ENCODE measurements at places on chromosomes 4 and X.
A peak's percentile ranks its signal among the peaks of the same experiment; 100 is the strongest.

- DNase-seq: no peak
Measured at GRCh38 chr4:67883458-67883857, 344 bp downstream of the TMPRSS11D start.

- peak; percentile 19 for DNase-seq
Measured at GRCh38 chrX:39201305-39201990, 400.2 kb downstream of the MID1IP1 start.

DNA sequence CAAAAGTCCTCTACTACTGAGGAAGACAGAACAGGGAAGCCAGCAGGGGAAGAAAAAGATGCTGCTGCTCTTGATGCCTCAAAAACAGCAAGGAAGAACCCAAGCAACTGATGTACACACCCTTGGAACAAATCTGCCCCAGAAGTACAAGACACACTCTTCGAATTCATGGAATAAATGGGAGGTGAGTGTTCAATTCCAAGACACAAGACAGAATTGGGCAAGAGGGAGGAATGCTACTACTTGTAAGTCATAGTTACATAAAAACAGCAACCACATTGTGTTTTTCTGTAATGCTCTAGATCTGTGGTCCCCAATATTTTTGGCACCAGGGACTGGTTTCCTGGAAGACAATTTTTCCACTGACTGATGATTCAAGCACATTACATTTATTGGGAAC, 58.0 kb upstream of the H2AZ1 start:
- DNase-seq: no peak

DNA sequence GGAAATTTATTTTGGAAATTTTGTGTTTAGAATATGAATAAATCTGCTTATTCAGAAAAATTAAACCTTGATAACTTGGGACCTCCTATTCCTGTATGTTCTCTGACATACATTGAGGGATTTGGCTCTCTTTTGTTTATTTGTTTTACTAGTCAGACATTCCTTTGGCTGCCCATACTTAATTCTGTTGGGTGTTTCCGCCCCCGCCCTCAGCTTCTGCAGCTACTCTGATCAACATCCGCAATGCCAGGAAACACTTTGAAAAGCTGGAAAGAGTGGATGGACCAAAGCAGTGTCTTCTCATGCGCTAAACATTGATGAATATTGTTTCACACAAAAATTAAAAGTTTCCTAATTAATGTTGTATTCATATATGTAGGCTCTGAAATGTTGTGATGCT, 40.5 kb downstream of the RRAGB start:
- no peak for DNase-seq

GRCh38 chrX:18707426-18708049, at the start of gene PPEF1:
TSS of gene PPEF1 (plus strand) at chrX:18707645. CDS start at chrX:18707781, 136 bp downstream.
- no peak for DNase-seq

GRCh38 chr4:52951016-52951415, 88.9 kb downstream of the RASL11B start:
- no peak for DNase-seq

- DNase-seq: peak; percentile 2
Measured at GRCh38 chrX:123899701-123900100, 39.8 kb downstream of the XIAP start.

- peak; percentile 76 for DNase-seq
Measured at GRCh38 chr4:72112514-72113156, 80.8 kb downstream of the NPFFR2 start.

GRCh38 chrX:136039968-136040367, 54.7 kb downstream of the SLC9A6 start:
- DNase-seq: no peak

GRCh38 chr4:150577796-150578195, 4.2 kb upstream of the MAB21L2 start:
- DNase-seq: no peak

GRCh38 chrX:119880076-119880475, 8.4 kb downstream of the NDUFA1 start:
- no peak for DNase-seq

DNA sequence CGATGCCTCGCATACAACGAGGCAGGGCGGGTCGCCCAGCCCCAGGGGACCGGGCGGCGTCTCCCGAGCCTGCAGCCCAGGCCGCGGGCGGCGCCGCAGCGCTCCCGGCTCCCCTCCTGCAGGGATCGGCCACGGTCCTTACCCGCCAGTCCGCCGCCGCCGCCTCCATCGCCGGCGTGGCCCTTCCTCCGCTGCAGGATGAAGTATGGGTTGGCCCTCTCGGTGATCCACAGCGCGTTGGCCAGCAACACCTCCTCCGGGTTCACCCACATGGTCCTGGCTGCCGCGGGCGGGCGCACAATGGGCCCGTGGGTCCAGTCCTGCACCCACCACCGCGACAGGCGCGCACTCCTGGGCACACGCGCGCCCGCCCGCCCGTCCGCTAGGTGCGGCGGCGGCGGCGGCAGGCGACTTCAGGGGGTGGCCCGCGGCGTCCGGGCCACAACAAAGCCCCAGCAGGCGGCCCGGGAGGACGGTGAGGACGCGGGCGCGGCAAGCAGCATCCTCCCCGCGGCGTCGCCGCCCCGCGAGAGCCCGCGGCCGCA, 339 bp downstream of the TBC1D9 start:
- DNase-seq: peak; percentile 24

DNA sequence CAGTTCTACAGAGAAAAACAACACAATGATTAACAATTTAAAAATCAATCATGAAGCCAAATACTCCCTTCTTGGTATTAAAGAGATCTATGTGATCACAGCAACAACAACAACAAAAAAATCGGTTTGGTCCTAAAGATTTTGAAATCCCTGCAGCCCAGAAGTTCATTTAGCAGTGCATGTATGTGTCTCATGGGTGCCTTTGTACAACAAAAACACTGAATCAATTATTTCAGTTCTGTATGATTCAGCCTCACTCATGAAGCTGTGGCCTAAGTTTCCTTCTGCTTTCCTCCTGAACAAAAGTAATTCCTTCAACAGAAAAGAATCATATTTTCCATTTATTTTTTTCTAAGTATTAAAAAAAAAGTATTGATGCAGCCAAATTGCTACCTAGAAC, 393.4 kb upstream of the NDST3 start:
- no peak for DNase-seq

DNA sequence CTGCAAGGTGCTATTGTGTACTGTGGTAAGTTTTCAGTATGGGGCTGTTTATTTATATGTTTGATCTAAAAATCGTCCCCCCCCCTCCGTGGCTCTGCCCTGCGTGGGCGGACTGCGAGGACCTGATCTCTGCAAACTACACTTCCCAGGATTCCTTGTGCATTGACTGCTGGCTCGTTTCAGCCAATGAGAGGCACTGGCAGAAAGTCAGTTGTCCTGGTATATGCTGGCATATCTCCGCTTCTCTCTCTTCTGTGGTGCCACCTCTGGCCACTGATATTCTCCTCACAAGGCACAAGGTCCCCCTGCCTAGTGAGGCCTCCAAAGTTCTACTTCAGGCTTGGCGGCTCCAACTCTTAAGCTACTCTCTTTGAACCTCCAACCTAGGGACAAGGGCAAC, 168.8 kb upstream of the ZFP42 start:
- DNase-seq: peak; percentile 11

GRCh38 chrX:69615779-69616456, at the start of gene EDA:
TSS of gene EDA (plus strand) at chrX:69616113.
- DNase-seq: peak; percentile 11

- peak; percentile 69 for DNase-seq
Measured at GRCh38 chr4:183532821-183533220, 28.0 kb downstream of the ING2 start.

- DNase-seq: no peak
Measured at GRCh38 chr4:102338405-102338804, 6.9 kb downstream of the SLC39A8 start.

- DNase-seq: no peak
Measured at GRCh38 chrX:68978255-68978654, 149.4 kb downstream of the EFNB1 start.

DNA sequence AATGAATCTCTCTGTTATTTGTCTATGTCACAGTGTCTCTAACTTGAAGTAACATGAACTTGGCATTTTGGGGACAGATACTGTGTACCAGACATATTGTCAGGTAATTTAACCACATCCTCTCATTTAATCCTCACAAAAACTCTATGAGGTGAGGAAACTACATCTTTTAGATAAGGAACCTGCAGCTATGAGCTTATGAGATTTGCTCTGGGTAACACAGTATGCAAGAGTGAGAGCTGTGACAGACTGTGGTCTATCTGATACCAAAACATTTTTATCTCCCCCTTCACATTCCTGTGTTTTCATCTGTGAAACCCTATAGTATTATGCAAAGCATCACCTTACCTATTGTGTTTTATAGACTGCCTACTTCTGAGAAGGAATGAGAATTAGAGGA, 58.4 kb upstream of the HS3ST1 start:
- DNase-seq: no peak

DNA sequence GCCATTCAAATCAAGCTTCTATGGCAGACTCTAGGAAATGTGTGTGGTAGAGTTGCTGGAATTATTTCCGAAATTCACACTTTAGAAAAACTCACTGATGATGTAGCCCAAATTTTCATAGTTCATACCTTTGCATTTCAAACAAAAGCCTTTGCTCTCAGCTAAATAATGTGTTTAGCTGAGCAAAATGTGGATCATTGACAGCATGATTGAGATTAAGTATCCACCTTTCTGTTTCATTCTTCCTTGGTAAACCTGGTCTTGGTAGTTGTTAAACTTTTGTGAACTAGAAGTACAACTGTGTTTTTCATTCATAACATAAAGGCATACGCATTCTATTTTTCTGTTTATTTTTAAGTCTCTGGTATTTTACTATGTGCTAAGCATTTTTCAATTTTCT, 7.2 kb downstream of the PCDH7 start:
- no peak for DNase-seq

DNA sequence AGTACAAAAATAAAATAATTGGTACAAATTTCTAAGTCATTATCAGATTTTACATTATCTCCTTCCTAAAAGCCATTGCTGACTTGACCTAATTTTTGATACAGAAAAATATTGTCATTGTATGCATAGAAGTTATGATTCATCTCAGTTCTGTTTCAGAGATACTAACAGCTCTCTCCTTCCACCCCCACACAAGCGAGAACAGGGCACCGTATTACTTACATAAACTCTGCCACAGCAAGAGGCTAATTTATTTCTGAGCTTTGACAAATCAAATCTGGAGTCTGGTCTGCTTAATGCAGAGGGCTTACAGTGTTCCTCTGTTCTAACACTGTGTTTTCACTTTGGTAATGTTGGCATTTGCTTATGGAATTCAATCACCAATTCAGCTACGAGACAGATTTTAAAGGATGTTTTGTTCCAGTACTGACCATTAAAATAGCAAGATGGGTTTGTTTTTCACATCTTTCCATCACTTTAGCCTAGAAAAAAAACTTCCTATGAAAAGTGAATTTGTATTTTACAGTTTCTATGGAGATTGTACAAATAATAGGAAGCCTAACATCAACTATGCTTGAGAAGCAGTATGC, 181.8 kb downstream of the USP46 start:
- DNase-seq: no peak

DNA sequence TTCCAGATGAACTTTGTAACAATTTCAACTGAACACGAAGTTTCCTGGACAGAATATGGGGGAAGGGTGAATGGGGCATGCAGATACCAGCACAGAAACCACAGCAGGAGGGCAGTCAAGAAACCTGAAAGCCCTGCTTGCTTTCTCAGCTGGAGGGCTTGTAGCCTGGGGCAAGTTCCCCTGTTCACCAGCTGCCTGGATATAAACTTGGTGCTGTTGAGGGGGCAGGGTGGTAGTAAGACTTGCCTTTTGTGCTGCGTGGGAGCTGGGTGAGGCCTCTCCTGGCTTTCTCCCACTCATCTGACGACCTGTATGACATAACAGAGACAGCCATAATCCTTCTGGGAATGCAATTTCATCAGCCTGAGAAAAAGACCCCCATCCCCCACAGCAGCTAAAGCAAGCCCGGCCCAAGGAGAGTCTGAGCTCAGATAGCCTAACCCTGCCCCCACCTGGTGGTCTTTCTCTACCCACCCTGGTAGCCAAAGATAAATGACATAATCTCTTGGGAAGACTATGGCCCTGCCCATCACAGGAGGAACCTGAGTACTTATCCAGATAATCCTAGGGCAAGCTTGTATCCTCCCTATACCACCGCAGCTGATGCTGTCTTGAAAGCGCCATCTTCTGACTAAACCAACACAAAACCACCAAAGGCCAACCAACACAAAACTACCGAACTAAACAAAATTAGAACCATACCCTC, 234.3 kb downstream of the LAS1L start:
- no peak for DNase-seq

DNA sequence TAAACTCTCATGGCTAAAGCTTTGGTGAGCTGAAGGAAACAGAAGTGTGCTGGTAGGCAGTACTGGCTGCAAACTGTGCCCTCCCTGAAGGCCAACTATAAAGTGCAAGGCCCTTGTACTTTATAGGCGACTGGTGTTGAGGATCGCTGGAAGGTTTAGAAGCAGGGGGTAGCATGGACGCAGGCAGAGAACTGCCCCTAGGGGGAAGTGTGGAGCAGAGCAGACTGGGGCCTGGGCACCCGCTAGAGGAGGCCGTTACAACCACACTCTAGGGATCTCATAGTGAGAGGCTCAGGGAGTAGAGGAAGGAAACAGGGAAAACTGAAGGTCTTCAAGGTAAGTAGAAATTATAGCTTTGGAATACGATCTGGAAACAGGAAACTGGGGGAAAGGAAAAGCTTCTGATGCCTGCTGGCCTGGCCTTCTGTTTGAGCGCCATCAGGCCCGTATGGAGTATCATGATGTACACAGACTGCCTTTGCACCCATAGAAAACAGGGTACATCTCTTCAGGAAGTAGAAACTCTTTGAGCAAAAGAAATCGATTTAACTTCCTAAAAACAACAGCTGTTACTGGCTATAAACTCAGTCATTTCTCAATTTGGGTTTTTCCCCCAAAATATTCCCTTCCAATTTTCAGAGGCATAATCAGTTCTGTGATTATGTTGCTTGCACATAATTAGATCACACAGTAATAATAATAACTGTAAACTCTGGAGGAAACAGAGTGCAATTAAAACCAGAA, 23.9 kb upstream of the TMSB4X start:
- DNase-seq: peak; percentile 89

DNA sequence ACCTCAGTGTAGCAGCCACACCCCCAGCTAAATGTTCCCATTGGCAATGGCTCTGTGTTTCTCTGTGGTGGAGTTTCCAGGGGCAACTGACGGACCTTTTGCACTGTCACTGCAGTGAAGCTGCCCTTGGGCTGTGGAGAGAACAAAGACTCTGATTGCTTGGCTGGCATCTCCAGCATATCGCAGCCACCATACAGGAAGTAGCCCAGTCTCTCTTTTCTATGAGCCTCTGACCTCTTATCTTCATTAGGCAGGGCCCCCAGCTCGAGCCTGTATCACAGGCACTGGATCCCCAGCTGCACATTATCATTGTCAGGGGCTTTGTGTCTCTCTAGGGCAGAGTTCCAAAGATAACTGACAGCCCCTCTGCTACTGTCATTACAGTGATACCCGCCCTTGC, 483.5 kb downstream of the ARAP2 start:
- DNase-seq: no peak
